DMS153 (cell line): ENCODE measurements at places on chromosomes 1 and 21.

GRCh38 chr1:51715369-51715768 is 98.5 kb downstream of the OSBPL9 start:
- DNase-seq = no peak

GRCh38 chr1:60133848-60134247 is 60.3 kb upstream of the C1orf87 start:
- DNase-seq = no peak

- no peak for DNase-seq
These were observed 40.9 kb downstream of the PLA2G4A start for GRCh38 chr1:186869526-186870228.

DNA sequence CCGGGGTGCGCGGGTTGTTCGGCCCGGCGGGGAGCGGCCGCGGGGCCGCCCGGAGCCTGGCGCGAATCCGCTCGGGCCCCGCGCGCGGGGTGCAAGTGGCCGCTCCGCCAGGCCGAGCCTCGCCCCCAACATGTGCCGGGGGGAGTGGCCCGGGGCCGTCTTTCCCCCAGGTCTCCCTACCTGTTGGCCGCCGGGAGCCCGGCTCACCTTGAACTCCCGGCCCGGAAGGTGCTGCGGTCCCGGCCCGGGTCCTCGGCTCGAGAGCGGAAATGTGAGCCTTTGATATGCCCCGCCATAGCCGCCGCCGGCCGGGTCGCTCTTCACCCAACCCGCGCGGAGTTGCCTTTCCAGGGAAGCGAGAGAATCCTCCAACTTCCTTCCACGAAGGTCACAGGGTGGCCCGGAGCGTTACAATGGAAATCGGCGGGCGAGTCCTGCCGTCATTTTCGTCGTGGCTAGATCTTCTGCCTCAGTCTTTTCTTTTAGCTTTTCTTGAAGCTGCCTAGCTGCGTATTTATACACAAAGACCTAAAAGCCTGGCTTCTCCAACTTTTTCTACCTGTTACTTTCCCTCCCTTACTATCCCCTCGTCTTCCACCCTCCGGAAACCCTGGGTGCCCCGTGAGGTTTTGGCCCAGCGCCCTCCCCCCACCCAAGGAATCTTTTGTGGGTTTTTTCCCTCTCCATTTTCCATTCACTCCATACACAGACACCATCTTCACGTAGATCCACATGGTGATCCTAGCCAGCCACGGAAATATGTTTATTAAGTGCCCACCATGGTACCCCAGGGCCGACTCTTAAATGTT is 867 bp downstream of the PTGFRN start:
- no peak for DNase-seq

- no peak for DNase-seq
These were observed 1350.0 kb upstream of the ADGRL2 start for GRCh38 chr1:80450711-80451110.

GRCh38 chr1:246108278-246108925 is 398.7 kb downstream of the SMYD3 start:
- no peak for DNase-seq

DNA sequence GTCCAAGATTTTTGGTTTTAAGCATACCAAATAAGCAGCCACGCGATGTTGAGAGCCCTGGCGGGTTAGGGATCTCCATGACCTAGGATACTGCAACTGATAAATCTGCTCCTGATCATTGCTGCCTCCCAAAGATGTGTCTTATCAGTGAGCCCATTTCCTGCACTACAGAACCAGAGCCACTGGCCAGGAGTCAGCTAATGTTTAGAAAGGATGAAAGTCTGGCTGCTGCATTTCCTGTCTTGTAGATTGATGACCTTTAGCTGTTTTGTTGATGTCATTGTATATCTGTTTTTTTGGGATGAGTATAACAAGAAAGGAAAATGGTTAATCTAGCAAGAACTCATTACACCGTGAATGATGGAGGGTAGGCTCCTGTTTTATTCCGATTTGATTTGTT is 74.5 kb downstream of the C1orf21 start:
- DNase-seq = no peak

DNA sequence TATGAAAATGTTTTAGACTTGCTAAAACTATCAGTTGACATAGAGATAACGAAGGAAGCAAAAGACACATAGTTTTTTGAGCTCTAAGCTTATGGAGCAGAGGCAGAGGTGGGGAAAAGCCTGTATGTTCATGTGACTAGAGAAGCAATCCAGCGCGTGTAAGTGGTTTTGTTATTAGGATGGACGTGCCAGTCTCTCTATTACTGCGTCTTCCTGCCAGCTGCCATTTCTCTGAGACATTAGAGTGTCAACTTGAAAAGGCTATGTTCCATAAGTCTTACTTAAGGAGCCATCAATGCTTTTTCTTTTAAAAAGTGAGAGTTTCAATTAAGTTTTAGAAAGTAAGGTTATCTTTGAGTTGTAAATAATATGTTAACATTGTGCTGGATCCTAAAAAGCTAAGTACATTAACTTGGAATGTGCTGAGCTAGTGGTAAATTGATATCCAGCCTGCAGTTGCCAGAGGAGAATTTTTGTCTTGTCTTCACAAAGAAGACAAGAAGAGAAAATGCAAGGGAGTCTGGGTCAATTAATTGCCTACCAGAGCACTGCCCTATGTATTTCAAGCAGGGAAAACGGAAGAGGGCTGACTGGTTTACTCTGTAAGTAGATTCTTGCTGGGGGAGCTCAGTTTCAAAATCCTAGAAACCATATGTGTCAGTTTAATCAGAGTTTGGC is 161.8 kb upstream of the B3GALT2 start:
- no peak for DNase-seq

DNA sequence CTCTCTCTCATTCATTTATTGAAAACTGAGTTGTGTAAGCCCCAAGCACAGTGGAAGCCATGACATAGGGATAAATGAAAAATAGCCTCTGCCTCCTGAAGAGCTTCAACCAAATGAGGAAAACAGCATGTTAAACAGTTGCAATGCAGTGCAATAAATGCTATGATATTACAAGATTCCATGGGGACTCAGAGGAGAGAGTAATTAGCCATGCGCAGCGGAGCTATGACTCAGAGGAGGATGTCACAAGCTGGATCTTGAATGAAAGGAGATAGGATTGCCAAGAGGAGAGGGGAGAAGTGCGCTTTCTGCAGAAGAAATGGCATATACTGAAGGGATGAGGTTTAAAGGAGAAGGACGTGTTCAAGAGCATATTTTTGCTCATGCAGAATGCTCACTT is 231.3 kb upstream of the PLXNA2 start:
- no peak for DNase-seq

DNA sequence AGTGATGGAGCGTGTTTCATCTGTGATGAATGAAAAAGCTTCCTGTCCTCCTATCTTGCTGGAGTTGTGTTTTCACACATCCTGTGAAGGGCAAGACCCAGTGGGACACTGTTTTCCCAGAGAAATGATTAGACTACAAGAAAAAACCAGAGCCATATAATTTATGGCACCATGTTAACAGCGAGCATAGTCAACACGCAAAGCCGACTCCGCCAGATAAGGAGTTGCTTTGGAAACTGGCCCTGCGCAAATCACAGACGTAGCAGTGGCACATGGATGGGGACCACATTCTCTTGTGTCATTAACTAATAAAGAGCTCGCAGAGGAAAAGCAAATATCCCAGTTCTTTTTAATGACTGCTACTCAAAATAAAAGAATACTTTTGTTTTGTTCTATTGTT is 471.2 kb upstream of the RUNX1 start:
- DNase-seq = peak; percentile 25

DNA sequence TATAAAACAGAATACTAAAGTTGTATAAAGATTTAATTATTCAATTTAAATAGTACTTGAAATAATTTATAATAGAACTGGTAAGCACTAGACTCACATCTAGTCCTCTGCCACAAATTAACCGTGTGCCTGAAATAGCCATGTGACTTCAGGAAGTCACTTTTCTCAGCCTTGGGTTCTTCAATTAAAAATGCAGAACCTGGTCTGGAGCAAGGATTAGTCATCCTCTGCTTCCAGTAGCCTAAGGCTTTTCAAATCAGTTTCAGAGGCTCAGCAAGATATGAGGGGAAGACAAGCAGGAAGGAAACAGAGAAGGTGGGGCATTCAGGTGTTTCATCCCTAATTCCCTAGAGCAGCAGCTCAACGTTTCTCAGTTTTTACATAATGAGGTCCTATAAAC is 23.0 kb downstream of the DPH5 start:
- DNase-seq = no peak

GRCh38 chr21:38950435-38951094 is 144.8 kb downstream of the ETS2 start:
- peak; percentile 96 for DNase-seq

- DNase-seq = no peak
These were observed 17.7 kb downstream of the TNR start for GRCh38 chr1:175725684-175726083.

DNA sequence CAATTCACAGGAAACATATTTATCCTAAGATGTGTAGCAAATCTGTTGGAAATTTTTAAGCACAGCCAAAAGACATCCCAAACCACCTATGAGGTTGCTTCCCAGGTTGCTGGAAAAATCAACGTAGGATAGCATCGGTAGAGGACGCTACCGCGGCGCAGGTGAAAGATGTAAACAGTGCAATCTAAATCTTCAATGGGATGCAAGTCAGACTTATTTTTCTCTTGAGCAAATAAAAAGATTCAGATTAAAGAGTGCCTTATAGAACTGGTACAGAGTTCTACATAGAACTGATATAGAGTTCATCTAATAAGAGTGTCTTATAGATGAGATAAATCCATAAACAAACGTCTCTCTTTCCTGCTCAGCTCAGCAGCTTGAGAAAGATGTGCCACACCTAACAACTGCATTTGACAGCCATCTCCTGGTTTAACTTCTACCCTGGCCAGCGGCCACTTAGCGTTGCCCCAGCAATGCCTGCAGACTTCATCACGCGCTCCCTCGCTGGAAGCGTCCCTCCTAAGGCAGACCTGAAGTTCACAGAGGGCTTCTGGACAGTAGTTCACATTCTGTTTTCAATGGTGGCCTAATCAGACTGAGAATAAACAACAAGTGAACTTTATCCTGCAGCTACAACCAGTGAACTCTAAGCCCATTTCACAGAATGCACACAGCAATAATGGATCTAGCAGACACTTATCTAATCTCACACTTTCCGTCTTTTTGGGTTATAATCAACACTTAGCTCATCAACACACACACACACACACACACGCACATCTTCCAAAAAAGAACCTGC is 164.5 kb downstream of the TOMM20 start:
- no peak for DNase-seq

DNA sequence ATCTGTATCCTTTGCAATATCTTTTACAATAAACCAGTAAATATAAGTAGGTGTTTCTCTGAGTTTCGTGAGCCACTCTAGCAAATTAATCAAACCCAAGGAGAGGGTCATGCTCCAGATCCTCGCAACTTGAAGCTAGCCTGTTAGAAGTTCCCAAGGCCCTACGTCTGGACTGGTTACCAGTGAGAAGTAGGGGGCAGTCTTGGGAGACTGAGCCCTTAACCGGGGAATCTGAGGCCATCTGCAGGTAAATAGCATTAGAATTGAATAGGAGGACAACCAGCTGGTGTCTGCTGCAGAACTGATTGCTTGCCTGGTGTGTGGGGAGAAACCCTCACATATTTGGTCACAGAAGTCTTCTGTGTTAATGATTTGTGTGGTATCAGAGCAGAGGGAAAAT is 190.5 kb downstream of the RYR2 start:
- DNase-seq = no peak

DNA sequence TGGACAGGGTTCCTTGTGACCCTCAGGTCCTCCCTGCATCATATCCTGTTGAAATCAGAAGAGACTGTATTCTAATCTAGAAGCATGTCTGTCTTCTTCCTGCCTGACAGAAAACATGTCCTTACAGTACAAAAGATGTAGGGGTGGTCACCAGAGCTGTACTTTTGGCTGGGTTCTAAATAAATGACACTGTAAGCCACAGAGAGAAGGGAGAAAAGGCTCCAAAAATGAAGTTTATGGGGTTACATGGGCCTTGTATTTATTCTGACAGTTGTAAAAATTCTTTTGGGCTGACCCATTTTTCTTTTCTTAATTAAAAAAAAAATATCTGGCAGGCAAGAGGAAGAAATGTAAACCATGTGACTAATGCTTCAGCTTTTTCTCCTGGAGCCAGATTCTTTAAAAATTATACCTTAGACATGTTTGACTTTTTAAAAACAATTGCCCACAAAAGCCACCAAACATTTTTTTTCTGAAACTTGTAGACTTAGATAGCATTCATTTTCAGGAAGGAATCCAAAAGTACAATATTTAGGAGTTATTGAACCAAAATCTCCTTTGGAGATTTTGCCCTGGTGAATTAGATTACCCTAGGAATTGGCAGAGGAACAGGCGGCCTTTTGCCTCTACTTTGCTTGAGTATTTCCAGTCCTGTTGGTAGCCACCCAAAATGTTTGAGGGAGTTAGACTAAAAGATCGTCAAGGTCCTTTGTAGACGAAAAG is 17.1 kb downstream of the RGL1 start:
- DNase-seq = no peak

GRCh38 chr1:197659171-197659570 is 116.1 kb downstream of the DENND1B start:
- no peak for DNase-seq

DNA sequence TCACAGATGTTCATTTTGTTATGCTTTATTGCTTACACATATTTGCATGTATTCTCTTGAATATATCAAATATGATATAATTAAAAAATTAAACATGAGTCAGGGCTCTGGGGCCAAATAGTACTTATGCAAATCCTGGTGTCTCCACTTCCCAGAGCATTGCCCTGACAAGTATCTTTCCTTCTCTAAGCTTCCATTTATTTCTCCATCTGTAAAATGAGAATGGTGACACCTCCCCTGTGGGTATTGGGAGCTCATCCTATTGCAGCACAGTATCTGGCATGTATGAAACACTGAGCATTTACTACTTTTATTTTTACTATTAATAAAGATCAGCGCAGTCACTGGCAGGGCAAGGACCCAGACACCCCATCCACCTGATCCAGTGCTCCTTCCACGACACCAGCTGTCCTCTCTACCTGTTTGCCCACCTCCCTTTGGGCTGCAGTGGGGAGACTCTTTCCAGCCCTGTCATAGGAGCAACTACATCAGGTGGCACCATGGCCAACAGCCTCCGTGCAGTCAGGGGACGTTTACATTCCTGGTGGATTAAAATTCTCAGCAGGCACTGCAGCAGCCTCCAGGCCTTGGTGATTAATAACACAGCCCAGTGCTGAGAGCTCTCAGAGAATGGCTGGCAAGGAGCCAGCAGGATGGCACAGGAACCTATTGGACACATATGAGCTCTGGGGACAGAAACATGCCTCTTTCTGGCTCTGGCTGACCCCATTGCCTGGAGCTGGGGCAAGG is 113.0 kb downstream of the DMRTB1 start:
- no peak for DNase-seq

- no peak for DNase-seq
These were observed 9.8 kb downstream of the CACYBP start for GRCh38 chr1:175009532-175009931.

GRCh38 chr1:12142891-12143630 is 23.7 kb upstream of the TNFRSF1B start:
- no peak for DNase-seq

DNA sequence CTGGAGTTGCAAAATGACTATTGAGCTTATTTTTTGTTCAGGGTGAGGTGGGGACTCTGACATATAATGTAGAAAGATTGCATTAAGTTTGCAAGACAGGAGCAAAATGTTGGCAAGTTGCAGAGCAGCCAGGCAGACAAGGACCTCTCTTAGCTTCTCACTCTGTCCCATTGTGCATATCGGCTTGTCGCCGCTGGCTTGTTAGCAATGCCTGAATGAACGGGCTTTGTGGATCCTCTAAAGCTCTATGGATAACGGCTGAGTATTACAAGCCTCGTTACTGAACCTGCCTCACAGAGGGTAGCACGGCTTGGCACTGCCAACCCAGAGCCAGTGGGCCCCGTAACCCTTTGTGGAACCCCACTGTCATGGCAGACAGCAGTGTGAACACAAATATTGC is 68.4 kb downstream of the TNR start:
- DNase-seq = no peak
